ENCODE measurements at places on chromosomes 6 and 20.

DNA sequence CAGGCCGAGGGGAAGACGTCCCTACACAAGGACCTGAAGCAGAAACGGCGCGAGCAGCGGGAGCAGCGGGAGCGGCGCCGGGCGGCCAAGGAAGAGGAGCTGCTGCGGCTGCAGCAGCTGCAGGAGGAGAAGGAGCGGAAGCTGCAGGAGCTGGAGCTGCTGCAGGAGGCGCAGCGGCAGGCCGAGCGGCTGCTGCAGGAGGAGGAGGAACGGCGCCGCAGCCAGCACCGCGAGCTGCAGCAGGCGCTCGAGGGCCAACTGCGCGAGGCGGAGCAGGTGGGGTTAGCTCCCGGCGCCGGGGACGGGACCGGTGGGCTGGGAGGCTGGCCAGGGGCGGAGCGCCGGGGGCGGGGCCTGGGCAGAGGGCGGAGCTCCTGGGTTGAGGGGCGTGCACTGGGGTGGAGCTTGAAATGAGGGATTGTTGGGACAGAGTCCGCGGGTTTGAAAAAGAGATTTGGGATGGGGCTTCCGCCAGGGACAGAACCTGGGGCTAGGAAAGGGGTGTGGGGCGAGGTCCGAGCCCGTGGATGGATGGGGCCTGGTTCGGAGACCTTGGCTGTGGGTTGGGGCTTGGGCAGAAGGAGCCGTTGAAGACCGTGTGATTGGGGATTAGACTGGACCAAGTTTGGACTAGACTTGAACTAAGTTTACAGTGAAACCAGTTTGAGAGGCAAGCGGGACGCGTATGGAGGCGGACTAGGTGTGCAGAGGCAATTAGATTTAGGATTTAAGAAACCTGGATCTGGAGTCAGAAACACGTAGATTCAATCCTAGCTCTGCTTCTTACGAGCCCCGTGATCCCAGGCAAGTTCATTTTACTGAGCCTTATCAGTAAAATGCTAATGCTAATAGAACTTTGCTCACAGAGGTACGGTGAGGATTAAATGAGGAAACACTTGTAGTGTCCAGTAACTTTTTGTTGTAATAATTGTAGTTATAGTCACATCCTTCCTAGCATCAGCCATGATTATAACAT lies 20.9 kb downstream of the DEF6 start:
- DNase-seq, result no peak

DNA sequence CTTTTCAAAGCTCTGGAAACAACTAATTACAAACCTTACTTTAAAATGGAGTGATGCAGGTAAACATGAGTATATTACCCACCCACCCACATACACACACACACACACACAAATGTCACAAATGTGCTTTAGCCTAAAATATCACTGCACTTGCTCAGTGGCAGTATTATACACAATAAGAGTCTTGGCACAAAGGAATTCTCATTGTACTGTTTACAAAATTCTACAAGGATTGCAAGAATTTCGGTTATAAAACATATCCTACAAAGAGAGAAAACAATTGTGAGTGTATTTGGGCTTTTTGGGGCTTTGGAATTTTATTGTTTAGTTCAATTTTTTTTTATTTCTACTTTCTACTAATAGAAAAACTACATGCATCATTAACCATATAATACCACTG lies 113.2 kb upstream of the BEND6 start:
- no peak for DNase-seq

DNA sequence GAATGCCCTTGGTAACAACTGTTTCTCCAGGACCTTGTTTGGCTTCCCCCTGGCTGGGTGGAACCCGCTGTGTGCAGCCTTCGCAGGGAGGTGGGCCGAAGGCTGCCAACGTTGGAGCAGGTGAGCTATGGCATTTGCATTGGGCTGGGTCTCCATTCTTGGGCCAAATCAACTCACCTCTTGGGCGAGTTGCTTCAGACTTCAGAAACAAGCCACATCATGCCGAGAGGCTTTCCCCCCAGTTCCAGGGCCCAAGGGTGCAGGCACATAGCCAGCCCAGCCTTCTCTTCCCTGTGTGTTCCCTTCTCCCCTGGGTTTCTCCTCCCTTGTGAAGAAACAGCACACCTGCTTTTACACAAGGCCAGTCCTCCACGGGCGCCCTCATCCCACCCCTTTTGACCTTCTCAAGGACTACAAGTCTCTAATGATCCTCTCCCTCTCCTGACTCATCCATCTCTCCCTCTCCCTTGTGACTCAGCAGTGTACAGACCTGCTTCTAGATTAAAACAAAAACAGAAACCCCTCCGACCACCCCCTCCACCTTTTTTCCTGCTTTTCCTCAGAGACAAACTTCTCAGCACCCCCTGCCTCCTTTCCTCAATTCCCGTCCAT lies 41.6 kb downstream of the FAM209B start:
- no peak for DNase-seq

GRCh38 chr6:6586671-6587526 lies 1.6 kb upstream of the LY86 start:
- no peak for DNase-seq

- DNase-seq, result peak; percentile 37
Observed at GRCh38 chr20:32189691-32190615, 17.6 kb downstream of the PLAGL2 start.

- peak; percentile 62 for DNase-seq
Observed at GRCh38 chr6:89371849-89372505, 19.5 kb upstream of the UBE2J1 start.

GRCh38 chr20:59817406-59817805 lies 116.0 kb downstream of the SYCP2 start:
- DNase-seq, result no peak

GRCh38 chr6:76790045-76790796 lies 673.1 kb downstream of the HTR1B start:
- DNase-seq, result no peak

DNA sequence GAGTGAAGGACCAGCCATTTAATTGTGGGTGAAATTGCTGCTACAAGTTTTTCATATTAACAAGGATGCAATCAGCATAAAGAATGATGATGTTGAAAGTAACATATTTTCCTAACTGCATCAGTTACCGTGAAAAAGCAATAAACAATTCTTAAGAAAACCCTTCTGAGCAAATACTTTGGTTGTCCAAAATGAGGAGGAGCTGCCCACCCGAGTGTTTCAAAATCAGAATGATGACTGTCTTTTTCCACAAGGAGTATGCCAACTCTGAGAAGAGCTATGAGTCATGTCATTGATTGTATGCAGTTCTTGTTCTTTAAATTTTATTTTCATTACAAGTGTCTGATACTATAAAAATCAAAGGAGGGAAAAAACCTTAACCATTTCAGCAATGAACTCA lies 470.5 kb downstream of the COL12A1 start:
- DNase-seq, result no peak

DNA sequence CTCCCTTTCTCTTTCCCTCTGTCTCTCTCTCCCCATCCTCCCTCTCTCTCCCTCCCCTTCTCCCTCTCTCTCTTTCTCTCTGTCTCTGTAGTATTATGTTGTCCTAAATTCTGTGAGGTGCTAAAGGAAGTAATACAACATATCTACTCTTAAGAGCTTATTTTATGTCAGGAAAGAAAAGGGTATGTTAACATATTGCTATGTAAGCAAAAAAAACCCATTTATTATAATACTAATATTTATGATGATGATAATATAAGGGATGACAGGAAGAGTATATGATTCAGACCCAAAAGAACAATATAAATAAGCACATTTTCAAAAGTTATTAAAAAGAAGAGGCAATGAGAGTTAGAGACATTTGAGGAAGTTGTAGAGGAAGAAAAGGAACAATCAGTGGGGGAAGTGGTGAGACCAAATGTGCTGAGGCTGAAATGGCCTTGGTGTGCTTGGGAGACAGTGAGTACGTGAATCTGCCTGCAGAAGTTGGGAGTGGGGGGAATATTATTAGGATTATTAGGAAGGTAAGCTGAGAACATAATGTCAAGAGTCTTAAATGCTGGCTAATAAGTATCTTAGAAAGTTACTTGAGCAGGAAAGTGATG lies 303.6 kb upstream of the FERMT1 start:
- DNase-seq, result no peak

DNA sequence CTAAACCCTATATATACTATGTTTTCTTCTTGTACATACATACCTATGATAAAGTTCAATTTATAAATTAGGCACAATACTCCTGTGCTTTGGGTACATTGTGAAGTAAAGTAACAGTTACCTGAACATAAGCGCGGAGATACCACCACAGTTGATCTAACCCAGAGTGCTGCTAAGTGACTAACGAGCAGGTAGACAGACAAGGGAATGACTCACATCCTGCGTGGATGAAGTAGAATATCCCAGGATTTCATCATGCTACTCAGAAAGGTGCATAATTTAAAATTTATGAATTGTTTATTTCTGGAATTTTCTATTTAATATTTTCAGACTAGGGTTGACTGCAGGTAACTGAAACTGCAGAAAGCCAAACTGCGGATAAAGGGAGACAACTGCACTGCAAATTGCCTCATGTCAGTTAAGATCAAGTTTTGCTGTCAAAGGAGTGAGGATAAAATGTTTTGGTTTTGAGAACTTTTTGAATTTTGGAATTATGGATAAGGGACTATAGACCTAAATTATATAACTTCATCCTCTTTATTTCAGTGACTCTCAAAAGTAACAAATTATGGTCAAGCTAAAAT lies 14.4 kb downstream of the MKKS start:
- DNase-seq, result no peak

DNA sequence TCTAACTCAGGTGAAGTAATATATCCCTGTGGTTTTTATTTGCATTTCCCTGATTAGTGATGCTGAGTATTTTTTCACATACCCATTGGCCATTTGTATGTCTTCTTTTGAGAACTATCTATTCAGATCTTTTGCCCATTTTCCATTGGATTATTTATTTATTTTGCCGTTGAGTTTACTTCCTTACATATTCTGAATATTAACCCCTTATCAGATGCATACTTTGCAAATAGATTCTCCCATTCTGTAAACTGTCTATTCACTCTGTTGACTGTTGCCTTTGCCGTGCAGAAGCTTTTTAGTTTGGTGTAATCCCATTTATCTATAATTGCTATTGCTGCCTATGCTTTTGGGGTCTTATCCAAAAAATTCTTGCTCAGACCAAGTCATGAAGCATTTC lies 336.9 kb downstream of the BTBD9 start:
- no peak for DNase-seq

GRCh38 chr6:82614518-82614917 lies 250.9 kb downstream of the TPBG start:
- no peak for DNase-seq

DNA sequence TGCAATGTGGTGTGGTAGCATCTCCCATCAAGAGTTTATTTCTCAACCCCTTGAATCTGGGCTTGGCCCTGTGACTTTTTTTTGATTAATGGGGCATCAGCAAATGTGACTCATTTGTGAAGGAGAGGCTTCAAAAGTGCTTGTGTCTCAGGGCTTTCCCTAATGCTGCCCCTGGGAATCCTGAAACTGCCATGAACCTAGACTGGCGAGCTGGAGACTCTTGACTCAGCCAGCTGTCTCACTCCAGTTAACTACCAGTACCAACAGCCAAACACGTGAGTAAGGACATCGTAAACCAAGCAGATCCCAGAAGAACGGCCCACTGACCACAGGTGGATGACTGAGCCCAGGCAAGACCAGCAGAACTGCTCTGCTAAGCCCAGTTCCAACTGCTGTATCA lies 72.8 kb upstream of the ADTRP start:
- no peak for DNase-seq

DNA sequence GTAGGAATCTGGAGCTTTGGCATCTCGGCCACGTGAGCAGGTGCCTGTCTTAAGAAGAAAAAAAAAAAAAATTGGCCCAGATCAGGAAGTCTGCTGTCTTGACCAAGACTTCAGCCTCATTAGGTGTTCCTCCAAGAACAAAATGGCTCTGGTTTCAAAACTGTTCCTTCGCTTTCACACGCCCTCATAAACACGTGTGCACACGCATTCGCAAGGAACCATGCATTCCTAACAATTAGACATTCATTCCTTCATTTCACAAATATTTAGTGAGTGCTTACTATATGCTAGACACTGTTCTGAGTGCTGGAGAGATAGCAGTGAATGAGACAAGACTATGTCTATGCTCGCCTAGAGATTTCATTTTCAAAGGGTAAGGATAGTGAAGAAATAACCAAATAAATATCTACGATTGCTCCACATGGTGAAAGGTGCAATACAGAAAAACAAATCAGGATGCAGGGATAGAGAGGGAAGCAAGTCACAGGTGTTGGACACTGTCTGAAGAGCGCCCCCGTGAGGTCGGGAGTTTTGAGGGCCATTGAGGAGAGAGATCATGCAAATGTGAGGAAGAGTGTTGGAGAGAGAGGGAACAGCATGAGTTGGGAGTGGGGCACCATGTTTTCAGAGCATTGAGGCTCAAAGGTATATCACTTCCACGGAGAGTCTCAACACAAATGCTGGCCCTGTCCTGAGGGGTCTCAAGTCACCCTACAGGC lies 53.3 kb downstream of the CCDC170 start:
- no peak for DNase-seq

DNA sequence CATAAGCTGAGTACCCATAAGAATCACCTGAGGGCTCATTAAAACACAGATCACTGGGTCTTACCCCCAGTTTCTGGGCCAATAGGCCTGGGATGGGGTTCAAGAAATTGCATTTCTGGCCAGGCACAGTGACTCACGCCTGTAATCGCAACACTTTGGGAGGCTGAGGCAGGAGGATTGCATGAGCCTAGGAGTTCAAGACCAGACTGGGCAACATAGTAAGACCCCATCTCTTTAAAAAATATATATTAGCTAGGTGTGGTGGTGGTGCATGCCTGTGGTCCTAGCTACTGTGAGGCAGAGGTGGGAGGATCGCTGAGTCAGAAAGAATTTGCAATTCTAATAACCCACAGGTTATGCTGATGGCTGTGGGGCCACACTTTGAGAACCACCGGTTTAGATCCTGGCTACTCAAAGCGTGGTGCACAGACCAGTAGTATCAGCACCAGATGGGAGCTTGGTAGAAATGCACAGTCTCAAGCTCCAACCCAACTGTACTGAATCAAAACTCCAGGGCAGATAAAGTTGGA lies 2.0 kb downstream of the CCM2L start:
- DNase-seq, result no peak

GRCh38 chr6:115441651-115442050 lies 619.0 kb downstream of the FRK start:
- DNase-seq, result no peak

GRCh38 chr20:23298926-23299672 lies 51.5 kb upstream of the NXT1 start:
- no peak for DNase-seq

- no peak for DNase-seq
Observed at GRCh38 chr6:155084431-155085123, 89.5 kb downstream of the TIAM2 start.

- DNase-seq, result no peak
Observed at GRCh38 chr20:1272368-1273100, 6.4 kb downstream of the SNPH start.

- DNase-seq, result no peak
Observed at GRCh38 chr20:19115581-19115980, 96.9 kb upstream of the SLC24A3 start.

GRCh38 chr6:44800784-44801592 lies 413.5 kb downstream of the CDC5L start:
- DNase-seq, result no peak

- no peak for DNase-seq
Observed at GRCh38 chr20:7734216-7734615, 206.0 kb downstream of the HAO1 start.

- DNase-seq, result no peak
Observed at GRCh38 chr6:15755526-15755925, 92.7 kb upstream of the DTNBP1 start.

- no peak for DNase-seq
Observed at GRCh38 chr6:36056178-36056577, 28.6 kb downstream of the MAPK14 start.

Measured in central memory CD4-positive, alpha-beta T cell (primary cell).